ENCODE measurements at places on chromosomes 5 and 9. TPM values are rescaled to one million over a fixed set of nuclear protein-coding genes. Genes with fewer than 3 reads are reported as not detected.

SNCAIP gene
- total RNA-seq, result not detected

LCN15 gene
- total RNA-seq, result not detected

STOM gene
- total RNA-seq, result 116 TPM

LMX1B gene
- 1.6 TPM for total RNA-seq

GLRA1 gene
- total RNA-seq, result not detected

SHB gene
- total RNA-seq, result 37.8 TPM

GAPVD1 gene
- total RNA-seq, result 16.5 TPM

CARTPT gene
- total RNA-seq, result not detected

PPIC gene
- total RNA-seq, result 17.8 TPM

IFNA10 gene
- not detected for total RNA-seq

EIF4E1B gene
- total RNA-seq, result not detected

UNC5A gene
- total RNA-seq, result 0.28 TPM

IL13 gene
- total RNA-seq, result not detected

GMCL2 gene
- total RNA-seq, result not detected

TMEM171 gene
- 7.2 TPM for total RNA-seq

LEAP2 gene
- 0.56 TPM for total RNA-seq

PCDHB14 gene
- total RNA-seq, result 0.08 TPM

IFNB1 gene
- total RNA-seq, result 0.23 TPM

IFNA2 gene
- total RNA-seq, result not detected

PCDHB2 gene
- total RNA-seq, result 3.4 TPM

CCDC192 gene
- total RNA-seq, result not detected

CNTNAP3 gene
- 11.2 TPM for total RNA-seq

CHD1 gene
- total RNA-seq, result 30.1 TPM

GEMIN5 gene
- 23.3 TPM for total RNA-seq

SPINK6 gene
- 0.39 TPM for total RNA-seq

HAPLN1 gene
- total RNA-seq, result not detected

CCDC180 gene
- 0.57 TPM for total RNA-seq

NFX1 gene
- 27.4 TPM for total RNA-seq

FIBCD1 gene
- 10.7 TPM for total RNA-seq

MLLT3 gene
- 15.3 TPM for total RNA-seq

MARCOL gene
- total RNA-seq, result not detected

ENC1 gene
- total RNA-seq, result 10.8 TPM

DIPK1B gene
- 11.1 TPM for total RNA-seq

AIF1L gene
- 1.1 TPM for total RNA-seq

SPATA24 gene
- total RNA-seq, result 4.1 TPM

PCDHGB2 gene
- not detected for total RNA-seq

FREM1 gene
- not detected for total RNA-seq

OR1Q1 gene
- not detected for total RNA-seq

LCP2 gene
- total RNA-seq, result not detected

RNF44 gene
- 32.0 TPM for total RNA-seq

SPAAR gene
- not detected for total RNA-seq

MSMP gene
- 0.31 TPM for total RNA-seq

MLANA gene
- not detected for total RNA-seq

OCLN gene
- 11.7 TPM for total RNA-seq

SPATA6L gene
- 2.4 TPM for total RNA-seq

SPTLC1 gene
- 63.5 TPM for total RNA-seq
